Cortex of kidney (tissue), 1 donor: ENCODE measurements at places on chromosomes 5 and 9.

DNA sequence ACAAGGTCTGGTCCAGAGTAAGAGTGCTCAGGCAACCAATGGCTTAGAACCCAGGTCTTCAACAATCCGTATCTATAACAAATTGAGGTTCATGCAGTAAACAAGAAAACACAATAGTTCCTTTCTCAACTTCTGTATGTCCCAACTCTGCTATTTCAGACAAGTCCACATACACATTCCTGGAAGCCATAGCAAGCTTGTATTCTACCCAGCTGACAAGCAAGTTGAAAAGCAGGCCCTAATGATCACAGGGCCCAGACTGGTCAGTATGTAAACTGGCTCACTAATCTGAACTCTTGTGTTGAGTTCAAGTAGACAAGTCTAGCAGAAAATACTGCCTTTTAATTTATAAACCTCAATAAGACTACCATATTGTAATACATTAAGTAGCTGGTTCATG is 26.9 kb downstream of the FNIP1 start:
- DNase-seq: no peak

DNA sequence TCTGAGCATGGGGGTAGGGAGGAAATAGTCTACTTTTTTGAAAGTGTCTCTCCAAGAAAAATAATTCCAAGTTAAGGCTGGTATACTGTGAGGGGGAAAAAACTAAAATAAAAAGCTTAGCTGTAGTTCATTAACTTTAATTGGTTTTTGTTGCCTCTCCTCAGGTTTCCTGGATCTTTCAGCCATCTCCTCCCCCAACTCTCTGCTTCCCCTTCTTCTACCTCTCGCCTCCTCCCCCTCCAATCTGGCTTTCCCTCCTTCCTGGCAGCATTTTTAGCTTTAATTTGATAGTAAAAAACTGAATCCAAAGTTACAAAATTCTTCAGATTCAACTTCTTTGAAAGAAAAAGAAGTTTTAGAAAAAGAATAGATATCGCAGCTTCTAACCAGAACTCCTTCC is 462.6 kb downstream of the CETN3 start:
- DNase-seq: no peak

DNA sequence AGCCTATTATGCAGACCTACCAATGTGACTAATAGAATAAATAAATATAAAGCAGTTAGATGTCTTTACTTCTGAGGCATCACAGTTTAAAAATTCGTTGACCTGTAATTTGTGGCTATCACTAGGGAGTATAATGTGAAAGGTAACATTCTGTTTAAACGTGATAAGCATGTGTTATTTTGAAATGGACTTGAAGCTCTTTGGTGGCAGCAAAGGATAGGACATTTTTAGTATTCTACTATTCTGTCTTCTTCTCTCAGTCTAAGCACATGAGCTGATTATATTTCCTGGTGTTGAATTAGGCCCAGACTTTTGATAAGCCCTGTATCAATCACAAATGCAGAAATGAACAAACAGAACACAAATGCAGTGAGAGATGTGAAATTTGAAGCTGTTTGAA is 974.0 kb upstream of the CDH10 start:
- no peak for DNase-seq

GRCh38 chr9:17900606-17901005 is 321.7 kb downstream of the SH3GL2 start:
- no peak for DNase-seq

- no peak for DNase-seq
These were observed 93.5 kb downstream of the SYK start for GRCh38 chr9:90894986-90895687.

DNA sequence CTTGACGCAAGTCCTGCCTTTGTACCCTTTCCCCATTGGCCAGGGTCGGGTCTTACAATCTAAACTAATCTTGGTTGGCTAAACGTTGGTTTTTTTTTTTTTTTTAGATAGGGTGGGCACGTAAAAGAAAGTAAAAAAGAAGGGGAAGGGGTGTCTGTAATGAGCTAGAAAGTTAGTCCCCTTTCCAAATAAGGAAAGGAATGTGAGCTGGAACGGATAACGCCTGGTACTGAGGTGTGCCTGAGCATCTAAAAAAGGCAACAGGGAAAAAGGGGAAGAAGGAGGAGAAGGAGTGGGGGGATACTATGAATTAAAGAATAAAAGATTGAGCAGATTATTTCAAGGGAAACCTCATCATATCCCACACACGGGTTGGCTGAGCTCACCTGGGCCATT is 66.2 kb upstream of the IL17B start:
- DNase-seq: no peak

DNA sequence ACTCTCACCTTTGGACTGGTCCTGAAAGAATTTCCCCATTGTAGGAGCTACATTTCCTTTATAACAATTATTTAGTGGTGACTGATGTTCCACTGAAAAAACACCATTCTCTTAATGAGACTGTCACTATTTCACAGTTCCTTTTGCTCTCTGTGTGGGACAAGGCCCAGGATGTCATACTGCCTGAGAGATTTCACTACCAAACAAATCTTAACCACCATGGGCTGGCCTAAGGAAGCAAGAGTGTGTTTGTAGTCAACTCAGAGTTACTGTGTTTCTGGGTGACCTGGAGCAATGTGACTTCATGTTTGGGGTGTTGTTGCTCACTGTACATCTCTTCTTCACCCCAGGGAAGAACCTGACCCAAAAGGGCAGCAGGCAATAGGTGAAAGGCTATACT is 50.1 kb upstream of the ZNF608 start:
- no peak for DNase-seq

DNA sequence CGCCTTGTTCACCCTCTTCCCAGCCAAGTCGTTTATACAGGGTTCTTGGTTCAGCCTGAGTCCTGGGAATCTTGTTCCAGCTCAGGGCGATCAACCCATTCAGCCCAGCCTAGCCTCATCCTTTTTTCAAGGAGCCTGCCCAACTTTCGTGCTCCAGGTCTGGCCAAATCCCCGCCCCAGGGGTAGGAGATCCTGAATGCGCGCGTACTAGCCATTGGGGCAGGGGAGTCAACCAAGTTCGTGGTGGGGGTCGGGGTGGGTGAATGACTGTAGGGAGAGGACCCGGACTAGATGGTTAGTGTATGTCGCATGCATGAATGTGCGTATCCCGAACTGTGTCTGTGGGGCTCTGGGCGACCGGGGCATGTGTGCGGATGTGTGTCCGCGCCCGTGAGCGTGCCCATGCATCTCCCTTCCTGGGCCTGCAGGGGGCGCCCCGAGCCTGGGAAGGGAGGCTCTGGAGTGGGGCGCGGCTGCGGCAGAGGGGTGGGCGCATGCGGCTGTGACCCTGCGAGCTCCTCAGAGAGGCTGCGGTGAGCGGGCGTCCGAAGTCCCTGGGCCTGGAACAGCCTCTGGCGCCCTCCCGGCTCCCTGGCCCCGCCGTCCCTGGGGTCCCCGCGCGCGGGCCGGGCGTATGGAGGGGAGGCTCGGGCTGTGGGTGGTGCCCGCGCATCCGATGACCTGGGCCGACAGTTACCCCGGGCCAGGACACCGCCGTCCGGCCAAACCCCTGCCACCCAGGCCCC is 8.7 kb downstream of the CCL21 start:
- DNase-seq: no peak

GRCh38 chr9:92499701-92500100 is 17.4 kb upstream of the ASPN start:
- no peak for DNase-seq

DNA sequence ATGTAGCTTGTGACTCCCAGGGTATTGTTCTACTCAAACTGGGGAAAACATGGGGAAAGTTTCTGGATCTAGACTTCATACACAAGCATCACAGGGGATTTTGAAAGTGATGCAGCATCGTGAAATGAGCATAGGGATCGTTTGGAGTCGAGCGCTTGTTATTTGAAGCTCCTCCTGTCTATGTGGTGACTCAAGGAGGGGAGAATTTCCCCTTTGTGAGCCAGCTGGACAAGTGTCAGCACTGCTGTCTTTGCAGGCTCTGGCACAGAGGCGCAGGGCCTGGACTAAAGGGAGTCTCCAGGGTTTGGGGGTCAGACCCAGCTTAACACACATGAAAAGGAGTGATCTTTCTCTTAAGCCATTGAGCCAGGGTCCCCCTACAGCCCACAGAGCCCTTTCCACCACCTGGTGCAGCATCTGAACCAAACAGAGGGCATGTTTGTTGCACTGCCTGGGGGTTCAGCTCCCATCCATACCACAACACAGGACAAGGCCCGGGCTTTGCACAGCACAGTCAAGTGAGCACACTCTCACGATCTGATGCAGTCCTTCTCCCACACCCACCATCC is 51.0 kb downstream of the IRF1 start:
- DNase-seq: no peak

DNA sequence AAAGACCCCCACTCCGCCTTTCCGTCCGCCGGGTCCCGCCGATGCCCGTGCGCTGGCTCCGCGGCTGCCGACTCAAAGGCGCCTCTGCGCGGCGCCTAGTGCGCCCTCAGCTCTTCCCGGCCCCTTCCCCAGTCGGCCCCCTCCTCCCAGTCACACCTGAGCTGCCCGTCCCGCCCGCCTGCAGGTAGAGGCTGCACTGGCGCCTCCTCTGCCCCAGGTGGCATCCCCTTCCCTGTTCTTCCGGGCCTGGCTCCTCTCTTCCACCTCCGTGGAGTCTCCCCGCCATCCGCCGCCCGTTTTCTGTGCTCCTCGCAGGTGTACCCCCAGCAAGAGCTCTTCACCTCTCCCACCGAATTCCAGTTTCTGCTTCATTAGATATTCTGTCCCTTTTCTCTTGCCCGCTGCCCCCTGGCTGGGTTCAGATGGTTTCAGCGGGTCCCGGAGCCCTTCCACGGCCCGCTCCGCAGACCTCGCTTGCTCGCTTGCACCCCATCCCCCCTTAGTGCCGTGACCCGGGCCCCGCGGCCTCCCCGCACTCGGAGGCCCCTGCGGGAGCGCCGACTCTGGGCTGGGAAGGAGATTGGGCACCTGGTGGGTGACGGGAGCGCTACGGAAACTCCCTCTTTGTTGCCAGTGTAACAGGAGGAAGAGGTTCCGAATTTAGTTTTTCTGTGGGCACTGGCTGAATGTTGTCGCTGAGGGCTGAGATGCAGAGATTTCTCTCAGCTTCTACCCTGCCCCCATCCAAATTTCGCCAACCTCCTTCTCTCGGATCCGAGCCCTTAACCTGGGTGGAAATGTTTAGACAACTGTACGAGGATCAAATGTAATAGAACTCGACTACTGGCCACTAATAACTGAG is 809 bp downstream of the SLC44A1 start:
- no peak for DNase-seq
